COR-L47 (cell line): ENCODE measurements at places on chromosomes 4 and X.

DNA sequence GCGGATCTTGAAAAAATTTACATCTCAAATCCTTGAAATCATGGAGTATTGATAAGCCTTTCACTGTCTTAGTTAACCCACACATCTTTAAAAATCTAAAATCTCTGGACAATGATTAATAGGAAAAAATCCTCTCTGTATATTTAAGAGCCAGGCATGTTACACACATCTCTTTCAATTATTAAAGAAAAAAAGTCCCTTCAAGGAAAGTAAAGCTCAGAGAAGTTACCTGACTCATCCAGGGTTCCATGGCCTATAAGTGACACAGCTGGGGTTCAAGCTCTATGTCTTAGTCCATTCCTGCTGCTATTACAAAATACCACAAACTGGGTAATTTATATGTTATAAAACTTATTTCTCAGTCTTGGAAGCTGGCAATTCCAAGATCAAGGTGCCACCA, 14.2 kb upstream of the FGF16 start:
- no peak for DNase-seq

- no peak for DNase-seq
Measured at GRCh38 chr4:4714331-4714730, 145.1 kb upstream of the MSX1 start.

DNA sequence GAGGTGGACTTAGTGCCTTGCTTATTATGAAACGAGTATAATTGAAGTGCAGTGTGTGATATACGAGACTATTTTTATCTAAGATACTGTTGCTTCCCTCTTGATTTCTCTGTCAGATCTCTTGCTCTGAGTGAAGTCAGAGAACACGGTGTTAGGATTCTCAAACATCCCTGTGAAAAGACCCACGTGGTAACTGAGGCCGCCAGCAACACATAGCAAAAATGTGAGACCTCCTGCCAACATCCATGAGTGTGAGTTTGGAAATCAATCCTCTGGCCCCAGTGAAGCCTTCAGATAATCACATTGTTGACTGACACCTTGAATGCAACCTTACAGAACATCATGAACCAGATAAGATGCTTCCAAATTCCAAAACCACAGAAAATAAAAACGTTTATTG, 954.4 kb downstream of the FAT4 start:
- DNase-seq, result no peak

- no peak for DNase-seq
Measured at GRCh38 chrX:1012678-1013300, 199.7 kb downstream of the CRLF2 start.

- DNase-seq, result no peak
Measured at GRCh38 chr4:25923745-25924144, 9.7 kb downstream of the SMIM20 start.

DNA sequence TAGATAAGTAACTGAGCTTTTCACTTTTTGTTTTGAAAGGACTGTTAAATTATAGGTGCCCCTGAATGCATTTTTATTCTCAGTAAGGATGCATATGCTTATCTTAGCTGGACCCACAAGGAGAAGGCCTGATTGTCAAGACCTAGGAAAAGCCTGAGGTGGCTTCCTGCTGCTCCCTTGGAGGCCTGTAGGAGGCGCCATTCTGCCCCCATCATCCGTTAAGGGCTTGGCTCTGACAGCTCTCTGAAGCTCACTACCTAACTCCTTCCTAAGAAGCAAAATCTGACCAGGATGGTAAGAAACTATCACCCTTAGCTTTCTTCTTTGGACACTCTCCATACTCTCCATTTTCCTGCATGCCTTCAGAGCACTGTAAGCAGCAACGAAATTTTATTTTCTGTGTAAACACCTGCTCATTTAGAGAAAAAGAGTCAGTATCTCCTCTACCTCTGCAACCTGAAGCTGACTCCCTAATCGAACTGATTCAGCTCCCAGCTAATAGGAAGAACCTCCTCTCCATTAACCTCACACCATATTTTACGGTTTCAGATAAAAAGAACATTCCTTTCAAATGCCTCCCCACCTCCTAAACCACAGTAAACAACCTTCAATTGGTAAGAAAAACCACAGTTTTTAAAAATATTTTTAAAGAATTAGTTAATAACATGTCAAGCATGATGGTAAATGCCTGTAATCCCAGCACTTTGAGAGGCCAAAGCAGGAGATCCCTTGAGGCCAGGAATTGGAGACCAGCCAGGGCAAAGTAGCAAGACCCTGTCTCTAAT, 73.4 kb upstream of the EDNRA start:
- DNase-seq, result no peak

- no peak for DNase-seq
Measured at GRCh38 chrX:135382260-135382659, 39.5 kb upstream of the SMIM10L2A start.

DNA sequence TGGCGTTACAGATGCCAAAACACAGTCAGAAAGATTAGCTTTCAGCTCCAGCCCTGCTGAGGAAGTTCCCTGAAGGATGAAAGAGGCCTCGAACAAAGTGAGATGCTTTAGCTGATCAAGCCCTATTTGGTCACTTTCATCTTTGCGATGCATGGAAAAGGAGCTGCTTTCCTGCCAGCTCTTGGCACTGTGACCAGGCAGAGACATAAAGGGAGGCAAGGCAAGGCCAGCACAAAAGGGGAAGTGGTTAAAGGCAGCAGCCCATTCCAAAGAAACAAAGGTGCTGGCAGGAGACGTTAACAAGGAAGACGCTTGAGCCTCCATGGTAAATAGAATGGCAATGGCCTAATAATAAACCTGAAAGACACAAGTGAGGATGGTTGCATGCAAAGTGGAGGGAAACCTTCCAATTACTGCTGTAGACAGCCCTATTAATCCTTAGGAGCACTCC, 617.1 kb upstream of the INTU start:
- no peak for DNase-seq
